ENCODE measurements at places on chromosomes 7 and 10.
A peak's percentile ranks its signal among the peaks of the same experiment; 100 is the strongest.

- no peak for DNase-seq
These were observed 9.2 kb upstream of the DDIT4 start for GRCh38 chr10:72264536-72264935.

DNA sequence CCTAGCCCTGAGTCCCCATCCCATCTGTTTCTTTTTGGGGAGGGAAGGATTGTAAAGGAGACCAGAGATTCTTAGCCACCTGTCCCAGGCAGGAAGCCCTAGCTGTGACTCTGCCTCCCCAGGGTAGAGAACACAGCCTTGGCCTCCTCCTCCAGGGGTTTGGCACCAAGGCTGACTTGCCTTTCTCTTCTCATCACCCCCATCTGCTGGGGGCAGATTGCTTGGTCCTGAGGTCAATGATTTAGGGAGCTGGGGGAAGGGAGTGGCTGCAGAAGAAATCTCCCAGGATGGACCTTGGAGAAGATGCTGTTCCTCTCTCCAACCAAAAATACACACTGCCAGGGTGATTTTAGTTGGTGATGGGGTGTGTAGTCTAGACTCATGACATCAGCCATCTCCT lies 2.6 kb upstream of the MNX1 start:
- DNase-seq, result no peak

DNA sequence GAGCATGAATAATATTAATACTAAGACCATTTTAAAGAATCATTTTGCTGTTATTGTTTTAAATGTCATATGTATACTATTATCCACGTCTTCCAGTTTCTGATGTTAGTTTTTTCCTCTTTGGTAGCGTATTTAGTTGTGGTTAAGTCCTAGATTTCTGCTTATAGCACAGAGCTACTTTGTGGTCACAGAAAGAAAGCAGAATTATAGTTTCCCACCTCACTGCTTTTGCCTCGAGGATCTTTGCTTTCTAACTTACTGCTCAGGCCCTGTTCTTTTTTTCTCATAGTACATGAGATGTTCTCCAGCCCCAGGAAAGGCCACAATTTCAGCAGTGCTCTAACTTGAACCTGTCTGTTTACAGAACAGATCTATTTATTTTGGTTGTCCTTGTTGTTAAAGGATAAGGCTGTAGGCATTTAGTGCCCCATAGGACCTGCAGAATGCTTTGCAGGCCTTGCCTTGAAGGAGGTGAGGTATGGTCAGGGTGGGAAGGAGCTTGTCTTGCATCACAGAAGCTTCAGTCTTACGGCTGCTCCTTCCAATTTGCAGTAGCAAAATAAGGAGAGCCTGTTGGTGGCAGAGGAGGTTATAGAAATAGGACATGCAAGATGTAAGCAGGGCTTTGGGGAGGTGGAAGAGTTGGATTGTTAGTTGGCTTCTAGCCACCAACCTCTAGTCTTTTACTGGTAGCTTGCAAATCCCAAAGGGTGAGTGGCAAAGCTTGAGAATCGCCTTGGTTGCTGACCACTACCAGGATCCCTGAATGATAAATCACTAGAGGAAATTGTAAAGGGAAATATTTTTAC lies 129.1 kb downstream of the LRRC4 start:
- no peak for DNase-seq

GRCh38 chr7:79478386-79478785 lies 24.9 kb upstream of the MAGI2 start:
- DNase-seq, result no peak

GRCh38 chr7:100826514-100827329 lies 601 bp downstream of the EPHB4 start:
- DNase-seq, result no peak

DNA sequence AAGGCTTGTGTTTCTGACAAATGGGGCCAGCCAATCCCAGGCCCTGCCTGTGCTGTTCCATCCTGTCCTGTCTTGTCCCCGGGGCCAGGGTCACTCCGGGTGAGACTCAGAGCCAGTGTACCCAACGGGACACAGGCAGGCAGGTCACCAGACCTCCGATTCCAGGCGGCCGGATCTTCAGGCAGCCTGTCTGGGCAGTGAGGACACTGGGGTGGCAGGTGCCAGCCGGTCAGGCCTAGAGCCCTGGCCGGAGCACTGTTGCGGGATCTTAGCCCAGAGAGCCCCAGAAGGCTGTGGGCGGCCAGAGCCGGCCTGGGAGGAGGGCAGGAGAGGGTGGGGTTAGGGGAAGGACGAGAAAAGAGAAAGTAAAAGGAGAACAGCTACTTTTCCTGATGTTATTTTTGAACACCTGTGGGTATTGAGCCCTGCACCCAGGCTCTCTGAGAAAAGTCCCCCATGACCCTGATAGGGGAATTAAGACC lies 134.3 kb upstream of the TNRC18 start:
- peak; percentile 65 for DNase-seq

- no peak for DNase-seq
These were observed 1257.9 kb downstream of the NXPH1 start for GRCh38 chr7:9691286-9691685.

DNA sequence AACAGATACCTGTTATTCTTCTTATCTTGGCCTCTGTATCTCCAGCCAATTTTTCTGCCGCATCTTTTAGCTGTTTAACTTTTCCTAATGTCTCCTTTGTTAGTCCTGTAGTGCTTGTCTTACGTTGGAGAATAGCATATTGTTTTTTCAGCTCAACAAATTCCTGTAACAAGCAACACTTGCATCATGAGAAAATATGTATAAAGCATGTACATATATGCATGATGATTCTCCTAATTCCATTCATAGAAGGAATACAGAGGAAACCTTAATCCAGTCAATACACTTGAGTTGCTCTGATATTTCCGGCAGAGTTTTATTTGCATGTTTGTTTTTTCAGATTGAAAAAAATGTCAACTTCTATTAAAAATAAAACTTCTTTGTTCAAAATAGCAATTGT lies 26.1 kb upstream of the LAMB1 start:
- DNase-seq, result no peak
